ENCODE measurements at places on chromosomes 11 and 22.
A peak's percentile ranks its signal among the peaks of the same experiment; 100 is the strongest.

GRCh38 chr11:78187366-78188285 lies 800 bp downstream of the KCTD21 start:
- no peak for DNase-seq

DNA sequence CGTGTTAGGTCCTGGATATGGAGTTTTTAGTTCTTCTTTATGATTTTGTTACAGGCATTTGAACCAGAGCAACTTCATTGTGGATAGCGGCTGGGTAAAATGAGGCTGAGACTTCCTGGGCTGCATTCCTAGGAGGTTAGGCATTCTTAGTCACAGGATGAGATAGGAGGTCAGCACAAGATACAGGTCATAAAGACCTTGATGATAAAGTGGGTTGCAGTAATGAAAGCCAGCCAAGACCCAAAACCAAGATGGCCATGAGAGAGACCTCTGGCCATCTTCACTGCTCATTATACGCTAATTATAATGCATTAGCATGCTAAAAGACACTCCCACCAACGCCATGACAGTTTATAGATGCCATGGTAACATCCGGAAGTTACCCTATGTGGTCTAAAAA lies 23.4 kb upstream of the CLMP start:
- DNase-seq: no peak

DNA sequence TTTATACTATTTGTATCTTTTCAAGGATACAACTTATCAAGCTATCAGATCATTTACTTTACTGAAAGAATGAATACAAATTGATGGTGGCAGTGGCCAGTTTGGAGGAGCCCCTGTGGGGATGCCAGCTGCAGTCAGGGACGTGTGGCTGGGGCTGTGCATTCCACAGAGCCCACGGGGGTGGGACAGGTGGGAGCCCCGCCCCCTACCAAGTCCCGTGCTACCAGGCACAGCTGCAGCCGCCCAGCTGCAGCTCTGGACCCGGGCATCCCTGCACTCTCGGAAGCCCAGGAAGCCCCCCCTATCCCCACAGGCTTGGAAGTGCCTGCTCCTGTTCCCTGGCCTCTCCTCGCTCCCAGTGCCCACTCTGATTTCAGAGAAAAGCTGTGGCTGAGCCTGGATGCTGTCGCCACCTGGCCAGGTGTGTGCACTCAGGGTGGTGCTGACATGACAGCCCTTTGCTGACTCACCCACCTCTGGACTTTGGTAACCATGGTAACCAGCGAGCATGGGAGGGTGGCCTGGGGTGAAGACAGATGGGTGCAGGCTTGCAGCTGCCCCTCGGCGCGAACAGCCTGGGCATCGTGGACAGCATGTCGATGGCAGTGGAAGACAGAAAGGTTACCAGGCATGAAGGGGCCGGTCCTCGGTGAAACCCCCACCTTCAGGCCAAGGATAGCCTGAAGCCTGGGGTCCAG lies 138.1 kb downstream of the SBF2 start:
- no peak for DNase-seq

GRCh38 chr22:38248280-38248679 lies 24.5 kb downstream of the TMEM184B start:
- DNase-seq: no peak

GRCh38 chr11:130886704-130887103 lies 29.6 kb downstream of the SNX19 start:
- no peak for DNase-seq

DNA sequence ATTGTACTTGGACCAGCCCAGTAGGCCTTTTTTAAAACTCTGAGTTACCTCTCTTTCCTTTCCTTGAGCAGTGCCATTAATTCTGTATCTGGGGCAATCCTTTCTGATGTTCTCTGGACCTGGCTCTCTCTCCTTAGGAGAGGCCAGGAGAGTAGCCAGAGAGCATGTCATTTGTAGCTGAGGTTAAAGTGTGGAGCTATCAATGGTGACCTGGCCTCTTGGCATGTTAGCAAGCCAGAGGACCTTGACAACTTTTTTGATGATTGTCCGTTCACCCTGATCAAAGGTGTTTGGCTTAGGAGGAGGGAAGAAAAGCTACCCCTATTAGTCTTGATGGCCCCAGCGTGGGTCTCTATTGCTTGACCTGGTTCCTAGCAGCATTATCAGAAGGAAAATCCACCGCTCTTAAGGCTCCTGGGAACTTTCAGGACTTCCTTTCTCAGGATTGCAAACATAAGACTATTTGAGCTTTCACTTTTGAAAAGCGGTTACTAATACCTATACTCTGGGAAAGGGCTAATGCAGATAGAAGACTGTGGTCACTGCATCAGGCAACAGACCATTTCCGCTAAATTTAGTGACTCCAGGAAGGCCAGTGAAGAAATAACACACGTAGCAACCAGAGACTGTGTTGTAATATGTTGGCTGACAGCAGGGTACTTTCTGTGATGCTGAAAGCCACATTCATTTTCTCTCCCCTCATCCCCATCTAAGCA lies 18.2 kb downstream of the LIMK2 start:
- no peak for DNase-seq

DNA sequence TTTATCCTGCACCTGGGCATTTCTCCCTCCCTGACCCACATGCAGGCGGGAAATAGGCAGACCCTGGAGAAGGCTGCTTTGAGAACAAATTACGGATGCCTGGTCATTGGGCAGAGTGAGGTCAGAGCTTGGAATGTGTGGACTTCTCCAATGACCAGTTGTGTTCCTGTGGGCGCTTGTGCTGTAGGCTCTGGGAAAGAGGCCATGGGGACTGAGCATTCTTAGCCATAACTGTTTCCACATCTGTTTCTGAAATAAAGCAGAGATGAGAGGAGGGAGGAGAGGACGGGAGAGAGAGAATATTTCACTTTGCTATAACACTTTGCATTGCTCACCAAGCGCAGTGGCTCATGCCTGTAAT lies 11.2 kb upstream of the TMEM184B start:
- peak; percentile 89 for DNase-seq

- DNase-seq: no peak
Observed at GRCh38 chr11:27081056-27081455, 40.4 kb downstream of the BBOX1 start.

DNA sequence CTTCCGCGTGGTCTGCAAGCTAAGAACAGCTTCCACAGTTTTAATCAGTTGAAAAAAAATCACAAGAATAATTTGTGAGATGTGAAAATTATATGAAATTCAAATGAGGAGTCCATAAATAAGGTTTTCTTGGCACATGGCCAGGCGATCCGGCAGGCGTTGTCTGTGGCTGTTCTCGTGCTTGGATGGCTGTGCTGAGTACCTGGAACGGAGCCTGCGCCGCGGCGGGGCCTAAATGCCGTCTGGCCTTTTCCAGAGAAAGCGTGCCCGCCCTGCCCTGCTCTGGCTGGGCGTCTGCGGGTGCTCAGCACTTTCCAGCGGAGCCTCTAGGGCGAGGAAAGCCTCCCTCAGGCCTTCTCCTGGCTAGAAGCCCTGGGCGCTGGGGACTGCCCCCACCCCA lies 41.8 kb downstream of the OSBPL5 start:
- no peak for DNase-seq

DNA sequence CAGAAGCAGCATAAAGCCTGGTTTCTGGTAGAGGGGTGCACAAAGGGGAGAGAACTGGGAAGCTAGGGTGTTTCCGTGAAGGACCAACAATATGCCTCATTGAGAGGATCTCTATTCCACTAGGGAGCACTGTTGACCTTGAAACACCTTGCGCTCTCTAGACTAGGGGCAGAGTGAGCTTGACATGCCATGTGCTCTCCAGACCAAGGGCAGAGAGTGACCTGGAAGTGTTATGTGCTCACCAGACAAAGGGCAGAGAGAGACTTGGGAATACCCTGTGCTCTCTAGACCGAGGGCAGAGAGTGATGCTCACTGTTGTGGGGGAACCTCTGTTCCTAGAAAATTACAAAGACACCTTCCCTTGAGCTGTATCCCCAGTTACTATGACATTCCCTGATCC lies 15.2 kb upstream of the EI24 start:
- DNase-seq: no peak

GRCh38 chr22:27298332-27298731 lies 503.2 kb downstream of the MN1 start:
- DNase-seq: no peak

DNA sequence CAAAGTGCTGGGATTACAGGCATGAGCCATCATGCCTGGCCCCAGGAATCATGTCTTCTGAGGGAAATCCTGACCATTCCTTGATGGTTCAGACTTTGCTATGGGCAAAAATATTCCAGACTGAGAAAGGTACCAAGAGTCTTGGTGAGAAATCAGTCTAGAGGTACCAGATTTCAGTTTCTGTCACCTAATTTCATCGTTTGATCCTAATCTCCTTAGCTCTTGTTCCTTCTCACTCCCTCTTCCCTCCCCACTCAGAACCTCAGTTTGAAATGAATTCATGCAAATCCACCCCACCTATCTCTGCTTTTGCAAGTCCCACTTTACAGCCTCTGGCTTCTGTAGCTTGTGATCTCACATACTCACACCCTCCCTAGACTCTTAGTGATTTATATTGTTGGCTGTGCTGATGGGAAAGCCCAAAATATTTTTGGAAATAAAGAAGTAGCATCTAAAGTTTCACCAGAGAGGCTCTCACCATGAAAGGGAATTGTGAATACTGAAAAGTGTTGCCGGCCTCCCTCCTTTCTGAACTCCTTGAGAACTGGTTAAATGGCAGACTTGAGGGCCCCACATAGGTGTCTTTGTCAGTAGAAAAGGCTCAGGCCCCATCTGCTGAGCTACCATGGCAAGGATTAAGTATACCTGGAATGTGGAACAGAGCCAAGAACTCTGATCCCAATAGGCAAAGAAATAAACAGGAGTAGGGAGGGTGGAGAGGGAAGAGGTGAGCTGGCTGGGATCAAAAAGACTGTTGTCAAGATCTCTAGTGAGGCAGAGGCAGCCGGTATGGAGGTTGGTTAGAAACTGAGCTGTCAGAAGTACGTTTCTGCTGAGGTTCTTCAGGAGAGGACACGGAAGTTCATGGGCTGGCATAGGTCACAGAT lies 190.5 kb upstream of the MTMR2 start:
- no peak for DNase-seq

DNA sequence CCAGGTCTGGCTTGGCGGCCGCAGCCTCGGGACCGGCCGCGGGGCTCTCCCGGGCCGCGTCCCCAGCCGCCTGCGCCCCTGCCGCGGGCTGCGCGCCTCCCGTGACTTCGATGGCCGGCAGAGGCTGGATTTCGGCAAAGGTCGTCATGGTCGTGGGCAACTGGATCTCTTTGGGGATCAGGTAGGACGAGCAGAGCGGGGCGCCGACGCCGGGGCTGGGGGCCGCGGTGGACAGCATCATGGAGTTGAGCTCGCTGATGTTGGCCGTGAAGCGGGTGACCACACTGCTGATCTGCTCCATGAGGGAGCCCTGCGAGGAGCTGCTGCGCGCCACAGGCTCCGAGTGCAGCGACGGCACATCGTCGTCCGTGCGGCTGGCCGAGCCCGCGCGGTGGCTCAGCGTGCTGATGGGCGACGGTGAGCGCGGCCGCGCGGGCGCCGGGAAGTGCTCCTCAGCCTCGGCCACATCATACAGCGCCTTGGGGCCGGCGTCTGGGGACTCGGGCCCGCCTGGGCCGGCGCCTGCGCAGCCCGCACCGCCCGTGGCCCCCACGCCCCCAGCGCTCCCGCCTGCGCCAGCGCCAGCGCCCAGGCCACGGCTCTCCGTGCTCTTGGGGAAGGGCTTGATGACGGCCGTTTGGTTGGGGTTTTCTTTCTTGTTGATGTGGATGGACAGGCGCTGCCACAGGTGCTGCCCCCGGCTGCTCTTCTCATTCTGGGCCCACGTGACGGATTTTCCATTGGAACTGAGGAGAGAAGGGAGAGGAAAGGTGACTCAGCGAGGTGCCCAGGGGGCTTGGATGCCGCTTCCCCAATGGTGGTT lies 171.4 kb upstream of the CTSC start:
- peak; percentile 33 for DNase-seq

GRCh38 chr22:18987765-18988164 lies 51.7 kb upstream of the PRODH start:
- DNase-seq: peak; percentile 56

- no peak for DNase-seq
Observed at GRCh38 chr22:36324414-36324813, 63.4 kb downstream of the MYH9 start.

- no peak for DNase-seq
Observed at GRCh38 chr11:76987203-76987602, 47.0 kb upstream of the B3GNT6 start.

DNA sequence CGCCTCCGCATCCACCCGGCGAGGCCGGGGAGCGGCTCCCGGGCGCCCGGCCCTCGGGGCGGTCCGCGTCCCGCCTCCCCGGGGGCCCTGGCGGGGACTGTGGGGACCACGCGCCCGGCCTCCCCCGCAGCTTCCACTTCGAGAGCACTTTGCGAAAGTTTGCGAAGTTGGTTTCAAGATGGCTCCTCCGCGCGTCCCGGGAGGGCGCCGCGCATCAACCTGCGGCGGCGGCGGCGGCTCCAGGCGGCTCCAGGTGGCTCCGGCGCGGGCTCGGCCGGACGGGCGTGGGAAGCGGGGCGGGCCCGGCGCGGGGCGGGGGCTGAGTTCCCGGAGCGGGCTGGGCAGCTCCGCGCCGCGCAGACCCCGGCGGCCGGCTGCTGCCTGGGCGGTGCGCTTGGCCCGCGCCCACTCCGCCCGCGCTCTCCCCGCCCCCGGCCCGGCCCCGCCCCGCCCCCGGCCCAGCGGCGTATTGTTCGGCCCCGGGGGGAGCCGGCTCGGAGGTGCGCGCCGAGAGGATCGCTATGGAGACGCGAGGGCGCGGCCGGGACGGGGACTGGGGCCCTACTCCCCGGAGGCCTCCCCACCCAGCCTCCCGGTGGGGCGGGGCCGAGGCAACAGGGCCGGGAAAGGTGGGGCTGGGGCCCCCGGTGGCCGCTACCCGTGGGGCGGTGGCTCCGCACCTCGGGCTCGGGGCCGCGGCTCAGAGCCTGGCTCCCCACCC lies at the start of gene CELSR1:
CELSR1 (minus strand) TSS at position 396 of the 721 bp plus-strand sequence. CDS start 450 bp downstream, outside the sequence.
- DNase-seq: peak; percentile 74

DNA sequence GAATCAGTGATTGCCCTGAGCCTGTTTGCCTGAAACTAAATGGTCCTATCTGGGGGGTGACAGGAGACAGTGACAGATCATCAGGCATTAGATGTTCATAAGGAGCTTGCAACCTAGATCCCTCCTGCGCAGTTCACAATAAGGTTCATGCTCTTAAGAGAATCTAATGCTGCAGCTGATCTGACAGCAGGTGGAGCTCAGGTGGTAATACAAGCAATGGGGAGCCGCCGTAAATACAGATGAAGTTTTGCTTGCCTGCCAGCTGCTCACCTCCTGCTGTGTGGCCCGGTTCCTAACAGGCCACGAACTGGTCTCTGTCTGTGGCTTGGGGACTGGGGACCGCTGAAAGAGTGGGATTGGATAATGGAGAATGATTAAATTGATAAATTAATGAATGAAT lies 14.0 kb downstream of the NOX4 start:
- DNase-seq: no peak

DNA sequence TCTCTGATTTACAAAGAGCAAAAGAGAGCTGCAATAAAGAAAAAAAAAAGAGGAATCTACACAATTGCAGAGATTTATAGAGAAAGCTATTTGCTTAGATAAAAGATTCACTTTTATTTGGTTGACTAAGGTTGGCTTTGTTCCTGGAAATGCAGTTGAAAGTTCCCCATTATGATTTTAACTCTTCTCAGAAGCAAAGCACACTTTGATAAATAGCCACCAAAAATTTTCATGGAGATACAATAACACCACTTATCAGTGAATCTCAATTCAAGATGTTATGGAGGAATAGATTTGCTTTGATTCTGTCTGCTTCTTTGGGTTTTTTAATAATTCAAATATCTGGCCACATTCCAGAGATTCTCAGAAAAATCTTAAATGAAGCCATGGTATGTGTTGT lies 88.5 kb upstream of the ANO3 start:
- no peak for DNase-seq

- no peak for DNase-seq
Observed at GRCh38 chr11:69841859-69842698, 22.9 kb upstream of the FGF3 start.
